ENCODE measurements at places on chromosomes 12 and 14.

GRCh38 chr12:52247622-52248540 lies 14.8 kb downstream of the KRT7 start:
- no peak for DNase-seq

DNA sequence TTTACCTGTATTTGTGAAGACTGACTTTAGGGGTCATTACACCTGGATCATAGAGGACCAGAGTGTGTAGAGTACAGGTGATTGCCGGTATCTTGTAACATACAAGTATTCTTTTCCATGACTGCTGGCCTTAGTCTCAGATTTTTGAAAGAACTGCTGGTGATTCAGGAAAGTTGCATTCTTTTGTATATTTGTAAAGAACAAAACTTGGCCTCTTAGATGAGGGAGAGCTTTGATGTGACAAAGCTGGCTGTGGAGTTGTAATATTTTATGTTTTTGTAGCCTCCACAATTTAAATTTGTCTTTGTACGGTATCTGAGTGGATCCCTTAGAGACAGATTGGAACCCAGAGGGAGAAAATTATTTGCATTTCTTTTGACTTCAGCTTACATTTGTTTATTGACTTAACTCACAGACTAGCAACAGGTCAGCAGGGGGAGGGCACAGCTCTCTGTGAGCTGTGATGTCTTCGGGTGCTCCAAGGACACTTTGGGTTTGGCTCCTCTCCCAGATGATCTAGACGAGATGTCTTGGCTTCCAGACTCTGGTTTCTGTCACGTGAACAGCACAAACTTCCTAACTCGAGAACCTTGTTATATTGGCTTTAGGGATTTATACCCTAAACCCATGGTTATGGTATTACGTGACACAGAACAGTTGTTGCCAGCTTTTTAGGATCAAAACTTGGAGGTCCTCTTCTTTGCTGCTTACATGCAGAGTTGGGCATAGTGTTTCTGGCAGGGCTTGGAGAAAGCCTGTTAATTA lies 65.9 kb downstream of the DAAM1 start:
- no peak for DNase-seq

DNA sequence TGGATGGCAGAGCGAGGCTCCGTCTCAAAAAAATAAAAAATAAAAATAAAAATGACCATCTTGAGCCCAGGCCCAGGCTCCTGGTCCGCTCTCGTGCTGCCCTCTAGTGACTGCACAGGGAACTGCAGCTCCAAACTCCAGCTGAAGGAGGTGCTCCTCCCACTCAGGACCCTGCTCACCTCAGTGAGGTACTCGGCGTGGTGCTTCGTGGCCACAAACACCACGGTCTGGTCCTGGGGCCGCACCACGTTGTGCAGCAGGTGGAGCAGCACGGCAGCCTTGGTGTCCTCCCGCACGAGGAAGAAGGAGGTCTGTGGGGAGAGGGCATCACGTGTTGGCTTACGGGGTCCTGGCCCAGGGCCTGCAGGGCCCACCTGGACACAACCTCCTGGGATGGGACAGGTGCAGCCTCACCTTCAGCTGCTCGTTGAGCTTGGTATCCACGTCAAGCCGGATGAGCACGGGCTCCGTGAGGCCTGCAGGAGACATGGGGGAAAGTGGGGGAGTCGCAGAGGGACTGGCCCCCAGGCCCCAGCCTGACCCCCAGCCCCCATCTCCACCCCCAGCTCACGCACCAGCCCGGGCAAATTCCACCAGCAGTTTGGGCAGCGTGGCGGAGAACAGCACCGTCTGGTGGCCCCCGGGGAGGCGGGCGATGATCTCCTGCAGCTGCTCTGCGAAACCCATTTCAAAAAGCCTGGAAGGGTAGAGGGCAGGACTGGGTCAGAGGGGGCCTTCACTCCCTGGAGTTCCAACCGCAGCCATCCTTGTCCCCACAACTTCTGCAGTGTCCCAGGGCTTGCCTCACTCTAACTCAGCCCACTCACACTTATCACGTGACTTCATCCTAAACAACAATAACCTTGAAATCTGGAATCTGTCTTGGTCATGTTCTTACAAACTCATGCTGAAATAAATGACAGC lies 10.6 kb downstream of the DDX54 start:
- peak; percentile 63 for DNase-seq

DNA sequence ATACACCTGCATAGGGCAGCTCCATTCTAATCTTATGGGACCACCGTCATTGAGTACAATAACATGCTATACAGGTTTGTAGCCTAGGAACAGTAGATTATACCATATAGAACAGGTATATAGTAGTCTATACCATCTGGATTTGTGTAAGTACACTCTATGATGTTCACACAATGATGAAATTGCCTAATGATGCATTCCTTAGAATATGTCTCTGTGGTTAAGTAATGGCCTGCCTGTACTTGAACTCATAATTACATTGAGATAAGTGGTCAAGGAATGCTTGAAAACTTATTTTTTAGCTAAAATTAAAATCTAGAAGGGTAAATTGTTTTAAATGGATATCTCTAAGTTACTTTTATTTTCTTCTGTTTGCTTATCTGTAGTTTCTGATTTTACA lies 152.7 kb downstream of the SRGAP1 start:
- no peak for DNase-seq

- DNase-seq, result no peak
Observed at GRCh38 chr14:77031759-77032490, 3.4 kb upstream of the IRF2BPL start.

GRCh38 chr12:83077041-83077440 lies 390.3 kb downstream of the TMTC2 start:
- no peak for DNase-seq

- DNase-seq, result no peak
Observed at GRCh38 chr12:26379777-26380467, 184.5 kb downstream of the SSPN start.

GRCh38 chr14:77301103-77301502 lies 19.6 kb downstream of the POMT2 start:
- DNase-seq, result peak; percentile 56

DNA sequence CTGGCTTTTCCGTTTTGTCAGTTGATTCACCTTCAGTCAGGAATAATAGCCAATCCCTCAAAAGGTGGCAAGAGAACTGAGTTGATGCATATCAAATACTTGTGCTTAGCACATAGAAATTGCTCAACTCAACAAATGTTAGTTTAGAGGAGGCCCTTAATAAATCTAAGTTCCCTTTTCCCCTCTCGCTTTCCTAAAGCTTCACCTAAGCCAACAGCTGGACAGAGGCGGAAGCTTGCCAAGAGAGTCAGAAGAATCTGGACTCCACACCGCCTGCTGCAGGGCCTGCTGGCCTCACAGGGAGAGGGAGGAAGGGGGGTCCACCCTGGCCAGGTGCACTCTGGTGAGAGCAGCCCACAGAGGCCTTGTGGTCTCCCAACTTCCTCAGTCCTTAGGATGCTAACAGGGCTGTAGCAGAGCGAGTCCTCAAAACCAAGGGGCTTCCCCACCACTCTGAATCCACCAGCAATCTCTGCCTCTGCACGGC lies 213.1 kb downstream of the CHST11 start:
- no peak for DNase-seq

- DNase-seq, result no peak
Observed at GRCh38 chr12:120759591-120760348, 34.1 kb downstream of the ACADS start.

- no peak for DNase-seq
Observed at GRCh38 chr14:99745307-99745951, 47.8 kb upstream of the EML1 start.

DNA sequence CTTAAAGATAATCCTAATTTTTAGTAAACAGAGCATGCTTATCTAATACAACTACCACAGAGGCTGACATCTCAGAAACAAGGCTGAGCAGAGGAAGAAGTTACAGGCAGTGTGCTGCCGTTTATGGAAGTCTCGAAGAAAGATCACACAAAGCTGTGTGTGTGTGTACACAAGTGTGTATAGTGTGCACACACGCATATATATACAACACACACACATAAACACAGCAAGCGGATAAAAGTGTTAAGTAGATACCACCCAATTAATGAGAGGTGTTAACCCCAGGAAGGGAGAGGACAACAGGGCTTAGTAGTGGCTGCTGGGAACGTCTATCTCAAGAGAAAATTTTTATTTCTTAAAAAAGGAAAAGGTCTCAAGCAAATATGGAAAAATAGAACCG lies 15.3 kb downstream of the CCDC88C start:
- no peak for DNase-seq

GRCh38 chr12:47410383-47410782 lies 295.4 kb downstream of the RPAP3 start:
- no peak for DNase-seq

GRCh38 chr12:3518902-3519301 lies 27.9 kb downstream of the PRMT8 start:
- DNase-seq, result no peak

- DNase-seq, result no peak
Observed at GRCh38 chr12:53830631-53831030, 78.9 kb upstream of the CISTR start.

DNA sequence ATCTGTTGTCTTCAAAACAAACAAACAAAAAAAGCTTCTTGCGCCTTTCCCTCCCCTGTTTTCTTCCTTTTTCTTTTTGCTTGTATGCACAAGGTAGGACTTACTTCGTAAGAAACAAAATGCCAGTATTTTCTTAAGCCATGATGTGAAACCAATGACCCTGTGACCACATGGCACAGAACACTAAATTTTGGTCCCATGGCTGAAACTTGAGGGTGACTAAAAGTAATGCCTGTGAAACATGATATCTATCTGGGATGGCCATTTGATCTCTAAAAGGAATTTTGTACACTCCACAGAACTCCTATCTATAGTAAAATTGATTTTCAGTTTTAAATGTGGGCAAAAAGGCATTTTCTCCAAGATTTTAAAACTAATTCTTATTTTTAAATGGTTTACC lies 63.6 kb downstream of the PAPOLA start:
- no peak for DNase-seq

GRCh38 chr14:50342221-50343078 lies 30.3 kb downstream of the DMAC2L start:
- no peak for DNase-seq

- no peak for DNase-seq
Observed at GRCh38 chr14:32826404-32827082, 112.1 kb upstream of the NPAS3 start.

- no peak for DNase-seq
Observed at GRCh38 chr12:4825011-4825858, 84.5 kb upstream of the KCNA1 start.

DNA sequence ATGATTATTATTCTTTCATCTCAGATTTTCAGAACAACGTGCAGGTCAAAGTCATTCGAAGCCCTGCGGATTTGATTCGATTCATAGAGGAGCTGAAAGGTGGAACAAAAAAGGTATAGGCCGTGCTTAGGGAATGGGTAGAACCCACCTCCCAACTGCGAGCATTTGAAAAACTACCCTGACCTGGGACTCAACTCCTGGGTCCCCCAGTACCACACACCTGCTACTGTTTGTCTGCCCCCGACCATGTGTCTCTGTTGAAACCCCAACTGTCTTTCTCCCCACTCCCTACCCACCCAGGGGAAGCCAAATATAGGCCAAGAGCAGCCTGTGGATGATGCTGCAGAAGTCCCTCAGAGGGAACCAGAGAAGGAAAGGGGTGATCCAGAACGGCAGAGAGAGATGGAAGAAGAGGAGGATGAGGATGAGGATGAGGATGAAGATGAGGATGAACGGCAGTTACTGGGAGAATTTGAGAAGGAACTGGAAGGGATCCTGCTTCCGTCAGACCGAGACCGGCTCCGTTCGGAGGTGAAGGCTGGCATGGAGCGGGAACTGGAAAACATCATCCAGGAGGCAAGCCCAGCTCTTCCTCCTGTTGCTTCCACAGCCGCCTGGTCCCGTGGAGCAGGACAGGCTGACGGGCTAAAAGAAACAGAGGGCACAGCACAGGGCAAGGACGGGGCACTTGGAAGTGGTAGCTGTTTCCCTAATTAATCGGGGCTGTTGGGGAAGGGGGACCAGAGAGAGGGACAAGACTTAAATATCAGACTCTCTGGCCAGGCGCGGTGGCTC lies 20.5 kb downstream of the AGAP2 start:
- no peak for DNase-seq

DNA sequence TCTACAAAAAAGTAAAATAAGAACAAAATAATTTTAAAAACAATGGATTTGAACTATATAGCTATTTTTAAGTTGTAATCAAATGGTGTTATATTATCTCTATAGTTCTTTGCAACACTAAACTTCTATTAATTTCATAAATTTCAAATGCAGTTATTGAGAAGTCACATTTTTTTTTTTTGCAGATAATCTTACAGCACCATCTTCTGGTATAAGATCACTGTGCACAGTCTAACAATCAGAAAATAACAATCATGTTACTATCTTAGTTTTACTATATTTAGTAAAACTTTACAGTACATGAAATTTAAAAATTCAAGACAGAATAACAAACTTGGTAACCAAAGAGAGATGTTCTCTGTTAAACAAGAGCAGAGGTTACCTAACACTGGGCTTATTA lies 40.6 kb downstream of the GXYLT1 start:
- no peak for DNase-seq

DNA sequence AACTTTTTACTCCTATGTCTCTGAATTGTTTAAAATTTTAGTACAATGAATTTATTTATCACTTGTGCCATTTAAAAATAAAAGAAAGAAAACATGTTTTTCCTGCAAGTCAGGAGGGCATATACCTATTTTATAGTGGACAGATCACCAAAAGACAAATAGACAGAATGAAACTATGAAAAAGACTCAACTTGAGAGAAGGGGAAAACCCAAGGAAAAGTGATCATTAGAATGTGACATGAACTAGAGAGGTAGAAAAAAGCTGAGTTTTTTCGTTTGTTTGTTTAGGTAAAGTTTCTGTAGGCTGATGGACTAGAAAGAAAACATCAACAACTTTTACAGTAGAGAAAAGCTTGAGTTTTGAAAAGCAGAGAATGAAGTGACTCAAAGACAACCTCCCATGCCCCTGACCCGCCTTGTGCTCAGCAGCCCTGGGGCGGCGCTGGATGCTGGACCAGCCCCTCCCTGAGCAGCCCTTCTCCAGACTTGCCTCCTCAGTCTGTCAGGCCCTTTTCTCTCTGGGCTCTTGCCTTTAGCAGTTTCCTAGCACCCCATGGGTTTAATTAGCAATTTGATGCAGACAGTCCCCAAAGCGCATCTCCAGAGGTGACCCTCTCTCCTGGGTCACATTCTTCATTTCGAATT lies 95.1 kb upstream of the ARID2 start:
- DNase-seq, result no peak

DNA sequence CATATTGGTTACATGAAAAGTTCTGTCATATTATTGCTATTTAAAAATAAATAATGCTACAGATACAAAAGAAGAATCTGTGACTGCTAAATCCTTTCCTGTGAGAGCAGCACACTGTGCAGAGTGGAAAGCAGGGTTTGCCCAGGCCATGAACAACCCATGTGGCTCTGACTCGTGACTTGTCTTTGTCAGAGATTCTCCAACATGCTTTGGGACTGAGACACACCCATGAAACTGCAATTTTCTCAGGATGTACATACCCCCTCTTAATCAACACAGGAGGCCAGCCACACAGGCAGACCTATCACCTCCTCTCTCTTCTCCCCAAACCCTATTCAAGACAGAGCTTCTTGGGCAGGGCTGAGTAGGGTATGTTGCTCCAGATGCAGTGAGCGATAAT lies 96.8 kb upstream of the NTF3 start:
- DNase-seq, result no peak

GRCh38 chr12:50088577-50089335 lies 3.6 kb downstream of the SMARCD1 start:
- DNase-seq, result no peak
